ENCODE measurements at places on chromosomes 6 and 20.
A peak's percentile ranks its signal among the peaks of the same experiment; 100 is the strongest.

GRCh38 chr6:42292004-42292740 is 74.5 kb upstream of the MRPS10 start:
- DNase-seq: no peak

- DNase-seq: no peak
These were observed 33.0 kb downstream of the FOXP4 start for GRCh38 chr6:41579088-41579610.

- no peak for DNase-seq
These were observed 53.5 kb downstream of the AGPAT4 start for GRCh38 chr6:161220346-161220745.

GRCh38 chr6:93437491-93437890 is 18.1 kb upstream of the EPHA7 start:
- DNase-seq: no peak

GRCh38 chr6:31225735-31226134 is 46.2 kb downstream of the HLA-C start:
- no peak for DNase-seq

- DNase-seq: no peak
These were observed 118.4 kb downstream of the DTNBP1 start for GRCh38 chr6:15544321-15544900.

- no peak for DNase-seq
These were observed 5.2 kb downstream of the OCSTAMP start for GRCh38 chr20:46545077-46545826.

- no peak for DNase-seq
These were observed 636.0 kb downstream of the BCKDHB start for GRCh38 chr6:80742481-80742880.

GRCh38 chr20:31698803-31699718 is 23.6 kb downstream of the BCL2L1 start:
- peak; percentile 78 for DNase-seq

GRCh38 chr6:100261486-100261885 is 203.2 kb downstream of the SIM1 start:
- no peak for DNase-seq

GRCh38 chr6:147633191-147633590 is 124.7 kb downstream of the SAMD5 start:
- no peak for DNase-seq

DNA sequence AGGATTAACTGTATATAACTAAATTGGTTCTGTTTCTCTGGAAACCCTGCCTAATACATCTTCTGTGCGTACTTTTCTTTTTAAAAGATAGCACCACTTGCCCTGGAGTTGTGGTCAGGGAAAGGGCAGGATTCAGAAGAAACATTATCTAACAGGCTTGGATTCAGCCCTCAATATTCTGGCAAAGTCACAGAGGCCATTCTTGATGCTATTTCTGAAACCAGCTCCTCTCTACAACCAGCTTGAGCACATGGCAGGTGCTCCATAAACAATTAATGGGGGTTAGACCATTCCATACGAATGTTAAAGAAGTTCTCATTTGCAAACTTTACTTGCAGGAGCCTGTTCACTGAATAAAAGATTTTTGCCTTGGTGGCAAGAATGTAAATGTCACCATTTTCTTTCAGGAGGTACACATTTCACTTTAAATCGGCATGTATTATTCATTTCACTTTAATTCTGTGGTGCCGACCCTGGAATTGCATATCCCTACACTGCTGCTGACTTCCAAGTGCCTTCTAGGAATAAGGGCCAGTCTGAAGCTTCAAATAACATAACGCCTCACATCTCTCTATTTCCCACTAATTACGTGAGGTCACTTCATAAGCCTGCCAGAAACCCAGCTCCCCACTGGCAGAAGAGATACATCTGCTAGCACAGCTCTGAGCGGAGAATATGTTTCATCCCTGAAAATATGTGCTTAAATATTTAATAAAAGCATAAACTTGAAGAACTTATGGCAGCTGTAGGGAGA is 248.7 kb downstream of the ADGRG6 start:
- no peak for DNase-seq

DNA sequence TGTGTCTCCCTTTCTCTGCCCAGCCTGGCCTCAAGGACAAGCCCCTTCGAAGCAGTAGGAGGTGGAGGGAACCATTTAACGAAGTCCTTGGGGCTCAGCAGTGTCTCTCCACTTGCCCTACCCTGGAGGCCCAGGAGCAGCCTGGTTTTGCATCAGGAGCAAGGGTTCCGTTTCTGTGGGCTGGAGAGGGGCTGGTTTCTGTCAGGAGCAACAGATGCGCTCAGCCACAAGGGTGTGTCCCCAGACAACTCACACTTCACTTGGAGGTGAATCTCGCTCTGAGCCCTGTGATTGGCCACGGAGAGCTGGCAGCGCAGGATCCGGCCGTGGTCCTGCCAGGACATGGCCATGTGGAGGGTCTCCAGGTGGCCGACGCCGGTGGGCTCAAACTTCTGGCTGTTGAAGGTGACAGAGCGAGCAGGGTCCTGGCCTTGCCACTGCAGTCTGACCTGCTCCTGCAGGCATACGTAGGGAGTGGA is 6.9 kb downstream of the SIGLEC1 start:
- no peak for DNase-seq

DNA sequence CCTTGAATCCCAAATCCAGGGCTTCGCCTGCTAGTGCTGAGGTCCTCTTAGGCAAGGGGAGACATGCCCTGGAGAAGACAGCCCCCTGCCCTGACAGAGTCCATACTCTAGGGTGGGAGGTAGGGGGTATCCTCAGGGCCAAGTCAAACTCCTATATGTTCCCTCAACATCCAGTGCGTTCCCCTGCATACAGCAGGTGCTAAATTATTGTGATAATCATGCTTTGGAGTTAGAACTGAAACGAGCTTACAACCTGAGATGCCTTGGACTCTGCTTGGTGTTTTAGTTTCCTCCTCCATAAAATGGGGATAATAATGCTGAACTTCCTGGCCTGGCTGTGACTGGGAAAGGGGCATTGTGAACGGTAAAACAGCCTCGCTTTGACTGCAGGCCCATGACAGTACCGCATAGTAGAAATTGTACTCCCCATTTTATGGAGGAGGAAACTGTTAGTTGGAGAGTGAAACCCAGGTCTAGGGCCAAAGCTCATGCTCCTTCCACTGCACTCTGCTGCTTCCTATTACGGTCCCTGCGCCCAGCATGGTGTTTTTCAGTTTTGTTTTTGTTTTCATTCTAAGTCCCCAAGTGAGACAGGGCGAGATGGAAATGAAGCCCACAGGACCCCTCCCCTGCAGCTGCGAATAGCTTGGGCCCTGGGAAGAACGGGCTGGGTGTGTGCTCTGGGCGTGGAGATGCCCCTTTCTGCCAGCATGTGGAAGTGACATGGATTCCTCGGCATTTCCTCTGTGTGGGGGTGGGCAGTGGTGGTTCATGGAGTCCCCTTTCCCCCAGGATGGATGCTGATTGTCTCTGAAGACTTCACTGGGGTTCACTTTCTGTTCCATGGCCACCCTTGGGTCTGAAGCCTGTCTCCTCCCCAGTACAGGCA is 162.5 kb downstream of the VEGFA start:
- DNase-seq: no peak

DNA sequence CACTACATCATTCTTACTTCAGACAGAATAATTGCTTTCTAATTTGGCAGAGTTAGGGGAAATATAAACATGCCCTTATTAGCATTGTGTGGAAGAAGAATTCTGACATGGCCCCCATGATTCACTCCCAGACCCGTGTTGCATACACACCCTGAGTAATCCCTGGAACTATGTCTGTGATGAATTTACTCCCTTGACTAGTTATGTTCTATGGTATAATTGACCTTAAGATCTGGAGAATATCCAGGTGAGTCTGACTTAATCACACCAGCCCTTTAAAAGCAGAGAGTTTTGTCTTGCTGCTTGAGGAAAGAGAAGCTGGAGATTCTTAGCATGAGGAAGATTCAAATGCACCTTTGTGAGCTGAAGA is 262.9 kb downstream of the SOX4 start:
- no peak for DNase-seq

GRCh38 chr6:139547122-139547776 is 172.8 kb upstream of the CITED2 start:
- DNase-seq: no peak

DNA sequence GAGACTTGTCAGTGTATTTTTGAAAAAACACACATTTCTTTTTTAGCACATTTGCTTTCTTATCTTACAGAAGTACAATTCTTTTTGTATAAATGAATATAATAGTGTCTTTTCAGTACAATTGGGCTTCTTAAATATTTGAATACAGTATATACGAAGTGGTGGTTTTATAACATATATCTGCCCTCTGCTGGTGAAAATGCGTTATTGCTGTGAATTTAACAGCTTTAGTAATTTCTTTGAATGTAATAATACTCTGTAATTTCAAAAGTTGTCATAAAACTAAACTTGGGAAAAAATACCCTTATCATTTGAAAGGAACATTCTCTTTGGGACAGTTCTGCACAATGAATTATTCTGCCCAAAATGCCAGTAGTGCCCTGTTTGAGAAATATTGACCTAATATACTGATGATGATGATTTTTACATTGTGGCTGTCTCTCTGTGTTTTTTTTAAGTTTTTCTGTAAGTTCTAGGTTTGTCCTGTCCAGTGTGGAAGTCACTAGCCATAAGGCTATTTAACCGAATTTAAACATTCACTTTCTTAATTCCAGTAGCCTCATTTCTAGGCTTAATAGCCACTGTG is 19.0 kb downstream of the SMAP1 start:
- no peak for DNase-seq

GRCh38 chr20:62239278-62239879 is 1.1 kb downstream of the OSBPL2 start:
- DNase-seq: no peak

DNA sequence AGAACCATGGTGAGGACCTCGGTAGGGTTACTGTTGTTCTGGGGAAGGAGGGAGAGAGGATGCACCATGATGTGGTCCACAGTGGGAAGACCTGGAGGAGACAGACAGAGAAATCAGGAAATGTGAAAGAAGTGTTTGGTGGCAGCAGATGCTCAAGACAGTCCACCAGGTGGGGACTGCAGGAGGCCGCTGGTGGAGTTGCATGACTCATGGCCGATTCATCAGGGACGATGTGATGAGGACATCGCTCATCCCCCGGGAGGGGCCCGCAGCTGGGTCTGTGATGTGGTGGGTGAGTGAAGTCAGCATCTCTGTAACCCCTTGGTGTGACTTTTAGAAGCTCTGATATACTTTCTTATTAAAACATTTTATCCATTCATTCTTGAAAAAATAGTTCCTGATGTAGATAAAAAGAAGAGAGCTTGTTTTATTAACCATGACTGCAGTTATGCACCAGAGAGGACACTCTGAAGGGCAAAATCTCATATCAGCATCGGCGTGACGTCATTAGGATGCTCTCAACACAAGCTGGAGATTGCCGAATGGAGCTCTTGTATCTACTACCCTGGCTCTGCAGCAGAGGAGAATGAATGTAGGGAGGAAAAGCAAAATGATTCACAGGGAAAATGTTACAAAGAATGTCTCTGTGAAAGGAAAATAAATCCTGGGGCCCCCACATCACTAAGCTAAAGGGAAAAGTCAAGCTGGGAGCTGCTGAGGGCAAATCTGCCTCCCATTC is 71.2 kb downstream of the RAMACL start:
- DNase-seq: no peak

DNA sequence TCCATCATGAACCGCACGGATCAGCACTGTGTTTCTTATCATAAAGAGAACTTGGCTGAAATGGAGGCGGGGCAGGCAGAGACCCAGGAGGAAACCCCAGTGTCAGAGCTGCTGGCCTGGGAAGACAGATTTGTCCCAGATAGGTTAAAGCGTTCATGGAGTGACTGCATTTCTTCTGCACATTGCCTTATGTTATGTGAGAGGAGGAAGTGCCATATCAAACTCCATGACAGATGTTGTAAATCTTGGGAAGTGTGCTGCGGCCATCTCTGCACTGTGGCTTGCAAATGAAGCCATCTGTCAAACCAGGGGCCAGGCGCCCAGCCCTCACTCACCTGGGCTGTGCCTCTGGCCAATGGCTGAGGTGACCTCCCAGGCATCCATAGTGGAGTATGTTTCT is 163.0 kb downstream of the SLC24A3 start:
- DNase-seq: no peak

GRCh38 chr6:118865100-118865391 is 28.9 kb upstream of the ASF1A start:
- no peak for DNase-seq

- DNase-seq: no peak
These were observed 112.2 kb upstream of the PREP start for GRCh38 chr6:105515054-105515453.

DNA sequence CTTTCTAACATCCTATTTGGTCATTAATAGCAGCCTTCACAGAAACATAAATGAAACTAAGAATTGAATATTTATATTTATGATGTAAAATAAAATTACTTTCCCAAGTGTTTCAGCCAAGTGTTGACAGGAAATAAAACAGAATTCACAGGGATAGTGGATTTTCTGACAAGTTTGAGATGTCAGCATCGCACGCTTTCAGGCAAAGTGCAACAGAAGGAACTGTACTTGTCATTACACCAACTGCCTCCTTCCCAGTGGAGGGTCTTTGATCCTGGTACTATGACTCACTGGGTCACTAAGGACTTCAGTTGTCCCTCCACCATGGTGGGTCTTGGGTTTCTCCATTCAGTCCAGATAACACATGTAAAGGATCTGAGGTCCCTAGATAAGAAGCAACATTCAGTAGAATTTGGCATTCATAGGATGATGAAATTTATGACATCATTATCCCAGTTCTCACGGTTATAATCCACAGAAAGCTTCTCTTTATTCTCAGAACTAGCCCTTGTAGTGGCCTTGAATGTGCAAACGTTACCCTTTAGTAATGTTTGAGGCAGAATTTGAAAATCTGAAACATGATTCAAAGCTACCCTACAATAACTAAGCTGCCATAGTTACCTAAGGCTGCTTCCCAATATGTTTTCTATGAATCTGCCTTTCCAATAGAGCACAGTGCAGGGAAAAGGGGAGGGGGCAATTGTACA is 3.8 kb upstream of the TNFAIP3 start:
- no peak for DNase-seq

DNA sequence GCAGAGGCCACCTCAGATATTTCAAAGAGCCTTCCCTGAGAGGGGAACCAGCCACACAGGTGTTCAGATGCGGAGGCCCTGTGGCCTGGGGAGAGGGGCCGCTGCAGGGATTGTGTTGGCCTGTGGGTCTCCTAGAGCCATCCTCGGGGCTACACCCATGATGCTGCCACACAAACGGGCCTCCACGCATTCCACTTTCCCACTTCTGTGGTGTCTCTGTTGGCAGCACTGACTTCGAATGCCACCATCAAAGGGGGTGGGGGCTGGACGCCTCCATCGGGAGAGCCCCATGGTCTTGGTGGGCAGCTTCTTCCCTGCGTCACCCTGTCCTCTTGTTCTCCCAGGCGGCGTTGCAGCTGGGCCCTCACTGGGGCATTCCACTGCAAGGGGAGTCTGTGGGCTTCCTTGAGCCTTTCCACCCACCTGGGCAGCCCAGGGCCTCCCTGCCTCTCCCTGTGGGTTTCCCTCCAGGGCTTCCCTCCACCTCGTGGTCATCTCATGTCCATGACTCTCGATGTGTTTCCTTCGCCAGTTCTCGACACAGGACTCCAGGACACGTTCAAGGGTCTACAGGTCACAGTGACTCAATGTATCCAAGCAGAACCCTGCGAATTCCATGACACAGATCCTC is 145.5 kb downstream of the ERMARD start:
- DNase-seq: no peak
